ENCODE measurements at places on chromosomes 2 and 18. TPM values are rescaled to one million over a fixed set of nuclear protein-coding genes. Genes with fewer than 3 reads are reported as not detected.

RPIA gene
- total RNA-seq, result 25.4 TPM

NT5C1B gene
- total RNA-seq, result not detected

- peaks cover 78% of the 10 kb centered on the region for H3K36me3 ChIP-seq
- no peaks in the 10 kb centered on the region for H3K27me3 ChIP-seq
- no peaks in the 10 kb centered on the region for H3K4me1 ChIP-seq
- no peak overlapping the region for H3K4me3 ChIP-seq
- H3K27ac ChIP-seq, result no peak overlapping the region
Measured at GRCh38 chr2:239073745-239074530, 226.1 kb downstream of the TWIST2 start.

DNA sequence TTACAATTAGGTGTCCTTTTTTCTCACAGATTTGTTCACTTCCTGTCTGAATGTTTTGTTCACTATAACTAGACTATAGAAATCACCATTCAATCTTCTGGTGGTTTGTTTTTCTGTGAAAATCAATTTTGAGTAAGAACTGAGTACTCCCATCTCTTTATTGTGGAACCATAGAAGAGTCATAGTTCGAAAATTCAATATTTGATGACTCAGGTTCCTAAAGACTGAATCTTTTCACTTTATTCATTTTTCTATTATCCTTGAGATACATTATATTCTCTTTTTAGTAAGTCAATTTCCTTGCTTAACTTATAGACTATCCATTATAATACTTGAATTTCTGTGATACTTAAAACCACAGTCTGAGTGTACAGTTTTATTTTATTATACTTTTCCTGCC, 49.3 kb upstream of the KCNH7 start:
- H3K4me3 ChIP-seq, result no peak overlapping the region
- H3K36me3 ChIP-seq, result no peaks in the 10 kb centered on the region
- DNase-seq, result no peak
- no peaks in the 10 kb centered on the region for H3K4me1 ChIP-seq

- no peaks in the 10 kb centered on the region for H3K36me3 ChIP-seq
- H3K27ac ChIP-seq, result no peak overlapping the region
- H3K27me3 ChIP-seq, result no peaks in the 10 kb centered on the region
- H3K4me1 ChIP-seq, result no peaks in the 10 kb centered on the region
- no peak for DNase-seq
Measured at GRCh38 chr2:183522489-183523266, 398.4 kb downstream of the NUP35 start.

GRCh38 chr18:37487400-37487867, 78.2 kb downstream of the CELF4 start:
- H3K4me1 ChIP-seq, result no peaks in the 10 kb centered on the region
- H3K4me3 ChIP-seq, result no peak overlapping the region
- no peaks in the 10 kb centered on the region for H3K36me3 ChIP-seq

DNA sequence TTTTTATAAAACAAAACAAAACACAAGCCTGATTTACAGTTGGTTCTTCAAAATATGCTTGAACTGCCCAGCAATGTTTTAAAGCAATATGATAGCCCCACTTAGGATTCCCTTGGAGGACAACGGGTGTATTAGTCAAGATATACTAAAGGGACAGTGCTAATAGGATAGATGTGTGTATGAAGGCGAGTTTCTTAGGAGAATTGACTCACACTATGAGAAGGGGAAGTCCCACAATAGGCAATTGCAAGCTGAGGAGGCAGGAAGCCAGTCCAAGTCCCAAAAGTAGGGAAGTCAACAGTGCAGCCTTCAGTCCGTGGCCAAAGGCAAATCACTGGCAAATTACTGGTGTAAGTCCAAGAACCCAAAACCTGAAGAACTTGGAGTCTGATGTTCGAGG, 167.9 kb downstream of the CBLN2 start:
- no peaks in the 10 kb centered on the region for H3K36me3 ChIP-seq
- H3K27me3 ChIP-seq, result no peaks in the 10 kb centered on the region
- H3K4me1 ChIP-seq, result no peaks in the 10 kb centered on the region
- DNase-seq, result no peak

Data from thymus (tissue), 14 donors.